ENCODE measurements at places on chromosomes 3 and 15.
A peak's percentile ranks its signal among the peaks of the same experiment; 100 is the strongest.

GRCh38 chr3:4306860-4307259, 3.7 kb downstream of the SETMAR start:
- no peak for DNase-seq

- DNase-seq = peak; percentile 84
Observed at GRCh38 chr3:16101295-16102186, 72.9 kb upstream of the GALNT15 start.

DNA sequence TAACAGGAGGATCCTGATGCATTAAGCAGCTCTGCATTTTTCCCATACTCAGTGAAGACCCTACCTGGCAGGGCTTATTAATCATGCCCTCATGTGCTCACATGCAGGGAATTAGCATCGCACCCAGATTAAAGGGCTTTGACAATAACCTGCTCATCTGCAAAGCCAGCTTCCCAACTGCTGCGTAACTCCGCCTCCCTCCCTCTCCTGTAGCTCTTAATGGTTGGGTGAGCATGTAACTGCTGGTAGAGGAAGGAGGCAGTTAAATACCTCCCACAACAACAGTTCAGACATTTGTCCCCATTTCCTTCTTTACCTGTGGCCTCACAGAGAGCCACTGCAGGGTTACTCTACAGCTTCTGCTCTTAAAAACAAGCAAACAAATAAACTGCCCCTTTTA, 203.6 kb upstream of the WNT5A start:
- no peak for DNase-seq

DNA sequence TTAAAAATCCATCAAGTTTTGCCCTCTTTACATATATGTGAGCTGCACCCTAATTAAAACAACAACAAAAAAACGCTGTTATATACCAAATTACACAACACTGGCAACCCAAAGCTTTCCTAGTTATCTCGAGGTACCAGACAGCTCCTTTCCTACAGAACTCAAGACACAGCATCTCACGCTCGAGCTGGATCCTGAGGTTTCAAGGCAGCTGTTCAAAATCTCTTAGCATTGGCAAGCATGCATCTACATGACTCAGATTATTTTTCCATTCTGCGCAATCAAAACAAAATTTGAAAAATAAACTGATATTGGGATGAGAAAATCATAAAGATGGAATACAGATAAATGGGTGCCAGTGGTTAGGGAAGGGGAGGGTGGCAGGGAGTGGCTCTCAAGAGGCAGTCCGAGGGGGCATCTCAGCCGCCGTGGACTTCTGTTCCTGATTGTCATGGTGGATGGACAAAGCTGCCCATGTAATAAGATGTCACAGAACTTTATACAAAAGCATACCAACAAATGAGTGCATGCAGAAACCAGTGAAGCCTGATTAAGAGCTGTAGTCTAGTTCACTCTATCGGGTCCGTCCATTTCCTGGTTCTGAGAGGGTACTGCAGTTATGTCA, 91.5 kb downstream of the ADAMTS17 start:
- DNase-seq = no peak

DNA sequence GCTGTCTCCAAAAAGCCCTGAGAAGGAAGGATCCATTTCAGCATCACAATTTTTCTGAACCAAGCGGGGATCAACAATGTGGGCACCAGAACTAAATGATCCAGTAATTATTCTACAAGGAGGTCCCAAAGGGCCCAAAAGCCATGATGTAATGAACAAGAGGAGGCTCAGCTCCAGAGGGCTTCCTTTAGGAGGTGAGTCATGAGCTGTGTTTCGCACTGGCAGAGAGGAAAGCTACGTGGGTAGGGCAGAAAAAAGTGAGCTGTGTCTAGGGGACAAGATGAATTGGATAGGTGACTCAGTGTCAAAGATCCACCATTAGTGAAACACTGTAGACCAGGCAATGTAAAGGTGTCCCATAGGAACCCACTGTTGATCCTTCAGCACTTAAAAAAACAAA, 113.4 kb downstream of the RORA start:
- no peak for DNase-seq

- no peak for DNase-seq
Observed at GRCh38 chr3:186024210-186024609, 84.7 kb downstream of the ETV5 start.

DNA sequence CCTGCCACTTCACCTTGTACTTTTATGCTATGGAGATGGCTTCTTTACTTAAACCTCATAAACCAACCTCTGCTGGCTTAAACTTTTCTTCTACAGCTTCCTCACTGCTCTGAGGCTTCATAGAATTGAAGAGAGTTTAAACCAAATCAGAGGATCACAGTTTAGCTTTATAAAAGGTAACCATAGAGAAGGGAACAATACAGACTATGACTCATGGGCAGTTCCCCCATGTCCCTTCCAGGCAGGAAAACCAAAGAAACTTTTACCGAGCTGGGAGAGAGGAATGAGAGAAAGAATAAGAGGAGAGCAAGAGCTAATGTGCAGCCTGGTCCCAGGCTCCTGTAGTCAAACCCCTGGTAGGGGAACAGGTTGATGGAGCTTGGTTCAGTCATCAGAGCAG, 53.9 kb upstream of the NEDD4 start:
- DNase-seq = no peak

GRCh38 chr3:106534206-106534605, 665.4 kb upstream of the CBLB start:
- no peak for DNase-seq

- DNase-seq = peak; percentile 35
Observed at GRCh38 chr3:141452045-141452444, 34.8 kb upstream of the RASA2 start.

GRCh38 chr3:62710751-62711150, 164.5 kb downstream of the CADPS start:
- no peak for DNase-seq

DNA sequence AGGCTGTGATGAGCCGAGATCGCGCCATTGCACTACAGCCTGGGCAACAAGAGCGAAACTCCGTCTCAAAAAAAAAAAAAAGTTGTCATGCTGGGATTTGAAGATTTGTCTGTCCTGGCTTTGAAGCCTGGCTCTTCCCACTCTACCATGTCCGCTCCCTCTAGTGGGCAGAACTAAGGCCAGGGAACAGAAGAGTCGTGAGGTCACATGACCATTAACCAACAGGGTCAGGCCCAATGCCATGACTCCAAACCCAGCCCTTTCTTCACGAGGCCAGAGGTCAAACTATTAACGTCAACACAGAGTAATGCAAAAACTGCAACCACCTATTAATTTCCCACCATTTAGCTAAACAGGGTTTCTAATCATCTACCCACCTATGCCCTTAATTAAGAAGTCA, 212.1 kb downstream of the ADAMTS17 start:
- DNase-seq = no peak

DNA sequence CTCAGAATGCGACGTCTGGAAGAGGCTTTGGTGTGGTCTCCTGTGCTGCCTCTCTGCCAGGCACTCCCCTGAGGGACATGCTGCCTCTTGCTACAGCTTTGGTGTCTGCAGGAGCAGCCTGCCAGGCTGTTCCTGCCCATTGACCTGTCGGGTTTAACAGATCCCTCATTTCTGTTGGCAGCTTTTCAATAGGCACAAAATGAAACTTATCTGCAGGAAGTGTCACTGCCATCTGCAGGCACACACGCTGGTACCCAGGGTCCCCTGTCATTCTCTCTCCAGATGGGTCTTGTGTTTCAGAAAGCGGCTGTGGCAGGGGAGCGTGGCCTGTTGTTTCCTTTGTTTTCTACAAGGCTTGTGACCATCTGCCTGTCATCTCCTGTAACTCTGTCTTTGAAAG, 328.3 kb upstream of the CHRM5 start:
- no peak for DNase-seq

- DNase-seq = no peak
Observed at GRCh38 chr3:48394391-48394790, 22.4 kb downstream of the FBXW12 start.

- DNase-seq = peak; percentile 32
Observed at GRCh38 chr3:127233371-127233770, 40.4 kb downstream of the PRR23E start.

- DNase-seq = no peak
Observed at GRCh38 chr3:22012471-22012870, 261.5 kb upstream of the ZNF385D start.

DNA sequence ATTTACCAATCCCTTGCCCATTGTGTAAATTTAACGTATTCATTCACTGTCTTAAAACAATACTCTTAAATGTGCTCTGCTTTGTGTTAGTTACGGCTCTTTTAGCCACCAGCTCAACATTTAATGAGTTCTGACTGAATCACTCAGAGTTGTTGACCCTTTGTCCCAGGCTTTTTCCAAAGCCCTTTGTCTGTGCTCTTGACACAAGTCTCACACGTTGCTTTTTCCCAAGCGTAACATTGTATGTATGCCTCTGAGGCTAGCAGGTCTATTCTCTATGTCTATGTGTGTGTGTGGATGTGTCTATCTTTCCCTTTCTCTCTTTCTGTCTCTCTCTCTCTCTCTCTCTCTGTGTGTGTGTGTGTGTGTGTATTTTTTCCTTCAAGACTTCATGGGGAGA, 435.4 kb upstream of the GOLIM4 start:
- DNase-seq = no peak

DNA sequence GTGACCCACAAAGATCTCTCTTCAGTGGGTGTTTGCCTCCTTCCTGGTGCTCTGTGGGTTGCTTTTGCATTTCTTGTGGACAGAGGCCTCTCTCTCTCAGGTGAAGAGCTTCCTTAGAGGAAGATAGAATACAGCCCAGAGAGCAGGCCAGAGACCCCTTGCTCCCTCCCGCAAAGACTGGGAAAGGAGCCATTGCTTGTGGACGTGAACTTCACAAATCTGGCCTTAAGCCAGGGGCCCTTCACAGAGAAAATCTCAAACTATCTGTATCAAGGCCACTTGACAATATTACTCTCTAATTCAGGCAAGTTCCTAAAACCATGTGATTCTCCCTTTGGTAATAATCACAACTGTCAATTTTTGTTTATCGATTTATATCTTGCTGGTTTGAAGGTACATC, 30.4 kb upstream of the CLK3 start:
- DNase-seq = no peak

GRCh38 chr3:163785693-163786092, 1292.6 kb downstream of the SI start:
- no peak for DNase-seq

- DNase-seq = no peak
Observed at GRCh38 chr3:94405258-94406035, 342.6 kb downstream of the NSUN3 start.

DNA sequence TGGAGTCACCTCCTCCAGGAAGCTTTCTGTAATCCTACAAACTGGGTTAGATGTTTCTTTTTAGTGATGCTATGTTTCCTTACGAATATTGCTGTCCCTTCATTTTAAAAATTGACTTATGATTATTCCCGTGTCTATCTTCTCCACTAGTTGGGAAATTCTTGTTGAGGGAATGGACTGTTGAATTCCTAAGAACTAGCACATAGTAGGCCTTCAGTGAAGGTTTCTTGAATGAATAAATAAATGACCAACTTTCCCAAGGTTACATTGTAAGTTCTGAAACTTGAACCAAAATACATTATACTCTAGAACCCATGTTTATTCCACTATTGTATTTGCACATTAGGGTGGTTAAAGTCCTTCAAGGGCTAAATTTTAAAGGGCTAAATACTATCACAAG, 812 bp upstream of the IL20RB start:
- no peak for DNase-seq

GRCh38 chr15:96177279-96177678, 153.2 kb upstream of the NR2F2 start:
- no peak for DNase-seq

- no peak for DNase-seq
Observed at GRCh38 chr15:90582553-90582952, 52.8 kb downstream of the CRTC3 start.

DNA sequence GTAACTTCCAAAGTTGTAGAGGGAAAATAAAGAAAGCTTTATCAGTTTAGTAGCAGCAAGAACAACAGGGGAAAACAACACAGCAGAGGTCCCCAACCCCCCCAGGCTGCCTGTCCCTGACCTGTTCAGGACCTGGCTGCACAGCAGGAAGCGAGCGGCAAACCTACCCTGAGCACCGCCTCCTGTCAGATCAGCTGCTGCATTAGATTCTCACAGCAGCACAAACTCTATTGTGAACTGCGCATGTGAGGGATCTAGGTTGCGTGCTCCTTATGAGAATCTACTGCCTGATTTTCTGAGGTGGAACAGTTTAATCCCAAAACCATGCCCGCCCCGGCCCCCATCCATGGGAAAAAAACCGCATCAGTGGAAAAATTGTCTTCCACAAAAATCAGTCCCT, 40.3 kb downstream of the USP50 start:
- DNase-seq = no peak

DNA sequence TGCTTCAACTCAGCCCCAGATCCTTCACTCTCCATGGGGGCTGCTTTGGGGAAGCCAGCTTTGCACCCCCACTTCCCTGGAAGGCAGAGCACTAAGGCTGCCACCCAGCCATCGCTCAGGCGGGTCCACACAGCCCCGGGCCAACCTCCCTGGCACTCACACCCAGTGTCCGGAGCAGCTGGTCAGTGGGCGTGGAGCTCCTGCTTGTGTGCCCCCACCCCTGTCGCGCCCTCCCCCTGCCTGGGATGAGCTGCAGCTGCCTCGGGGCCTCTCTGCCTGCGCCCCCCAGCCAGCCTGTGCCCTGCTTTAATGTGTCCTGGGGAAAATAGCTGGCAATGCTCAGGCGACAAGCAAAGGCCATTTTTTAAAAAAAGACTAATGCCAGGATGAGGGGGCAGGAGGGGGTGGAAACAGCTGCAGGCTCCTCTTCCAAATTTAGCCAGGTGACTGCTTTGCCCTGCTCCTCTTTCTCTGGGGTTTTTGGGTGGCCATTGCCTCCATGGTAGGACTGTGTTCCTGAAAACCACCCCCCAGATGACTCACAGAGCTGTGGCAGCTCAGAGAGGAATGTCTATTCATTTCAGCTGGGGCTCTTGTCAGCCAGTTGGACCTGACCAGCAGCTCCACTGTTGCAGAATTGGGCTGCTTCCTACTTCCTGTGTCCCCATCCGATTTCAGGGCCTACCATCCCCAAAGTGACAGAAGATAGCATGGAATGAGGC, 65.0 kb downstream of the CEMIP start:
- peak; percentile 76 for DNase-seq

DNA sequence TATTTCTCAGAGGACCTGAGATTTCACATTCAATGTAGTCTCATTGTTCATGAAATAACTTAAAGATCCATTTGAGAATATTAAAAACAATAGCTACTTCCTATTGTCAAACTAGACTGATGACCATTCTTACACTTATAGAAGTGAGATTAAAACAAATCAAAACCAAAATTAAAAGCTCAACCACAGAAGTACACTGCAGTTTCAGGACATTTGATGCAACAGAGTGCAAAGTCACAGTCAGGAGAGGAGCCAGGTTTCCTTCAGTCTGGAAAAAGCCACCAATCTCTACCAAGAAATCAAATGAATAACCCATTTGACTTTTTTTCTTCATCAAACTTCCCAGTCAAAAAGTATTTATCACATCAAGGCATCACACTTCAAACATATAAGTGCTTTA, 5.5 kb downstream of the CCPG1 start:
- DNase-seq = no peak

- no peak for DNase-seq
Observed at GRCh38 chr3:34292605-34293300, 494.3 kb downstream of the PDCD6IP start.

All from RWPE1 (cell line).